ENCODE measurements at places on chromosomes 11 and 22.

DNA sequence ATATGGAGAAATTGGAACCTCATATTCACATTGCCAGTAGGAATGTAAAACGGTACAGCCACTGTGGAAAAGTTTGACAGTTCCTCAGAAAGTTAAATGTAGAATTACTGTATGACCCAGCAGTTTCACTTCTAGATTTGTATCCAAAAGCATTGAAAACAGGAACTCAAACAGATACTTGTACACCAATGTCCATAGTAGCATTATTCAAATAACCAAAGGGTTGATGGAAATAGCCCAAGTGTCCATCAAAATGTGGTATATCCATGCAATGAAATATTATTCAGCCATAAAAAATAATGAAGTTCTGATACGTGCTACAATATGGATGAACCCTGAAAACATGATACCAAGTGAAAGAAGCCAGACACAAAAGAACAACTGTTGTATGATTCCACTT, 17.8 kb downstream of the PRRG4 start:
- DNase-seq, result no peak

DNA sequence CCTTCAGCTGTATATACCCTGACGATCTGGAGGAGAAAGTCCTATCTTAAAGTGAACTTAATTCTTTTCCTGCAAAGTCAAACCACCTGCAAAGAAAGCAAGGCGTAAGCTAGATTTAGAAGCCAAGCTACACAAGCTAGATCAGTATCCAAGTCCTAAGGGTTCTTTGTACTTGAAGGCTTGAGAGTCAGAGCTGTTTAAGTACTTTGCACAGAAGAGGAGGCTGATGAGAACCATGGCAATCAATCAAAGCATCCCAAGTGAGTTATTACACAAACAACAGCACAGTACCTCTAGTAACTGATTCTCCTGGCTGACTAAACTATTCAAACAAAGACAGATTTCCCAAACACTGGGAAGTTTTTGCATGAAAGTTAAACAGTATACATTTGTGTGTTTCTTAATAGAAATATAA, 1.9 kb downstream of the CDON start:
- no peak for DNase-seq

DNA sequence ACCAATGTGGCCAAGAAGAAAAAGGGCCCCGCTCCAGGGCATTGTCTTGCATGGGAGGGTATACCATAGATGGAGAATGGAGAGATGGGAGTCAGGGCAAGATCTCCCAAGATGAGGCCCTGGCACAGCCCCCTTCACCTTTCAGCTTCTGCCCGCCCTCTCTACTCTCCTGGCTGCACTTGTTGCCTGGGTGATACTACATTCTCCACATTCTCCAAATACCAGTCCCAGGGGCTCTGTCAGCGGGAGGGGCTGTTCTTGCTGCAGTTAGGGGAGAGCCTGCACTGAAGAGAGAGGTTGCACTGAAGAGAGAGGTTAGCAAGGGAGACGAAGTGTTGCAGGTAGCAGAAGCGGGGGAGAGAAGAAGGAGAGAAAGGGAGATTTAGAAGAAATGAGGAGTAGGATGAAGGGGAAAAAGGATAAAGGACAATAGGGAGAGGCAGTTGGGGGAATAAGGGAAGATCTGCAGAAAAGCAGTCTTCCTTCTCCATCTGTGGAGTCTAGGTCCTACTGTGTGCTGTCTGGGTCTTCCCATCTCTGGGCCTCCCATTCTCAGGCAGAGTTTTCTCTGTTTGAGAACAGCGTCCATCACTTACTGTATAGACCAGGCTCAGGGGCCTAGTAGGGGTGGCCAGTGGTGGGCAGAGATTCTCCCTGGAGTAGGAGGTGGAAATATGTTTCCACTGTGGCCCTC, 8.0 kb downstream of the PHLDB1 start:
- DNase-seq, result no peak

DNA sequence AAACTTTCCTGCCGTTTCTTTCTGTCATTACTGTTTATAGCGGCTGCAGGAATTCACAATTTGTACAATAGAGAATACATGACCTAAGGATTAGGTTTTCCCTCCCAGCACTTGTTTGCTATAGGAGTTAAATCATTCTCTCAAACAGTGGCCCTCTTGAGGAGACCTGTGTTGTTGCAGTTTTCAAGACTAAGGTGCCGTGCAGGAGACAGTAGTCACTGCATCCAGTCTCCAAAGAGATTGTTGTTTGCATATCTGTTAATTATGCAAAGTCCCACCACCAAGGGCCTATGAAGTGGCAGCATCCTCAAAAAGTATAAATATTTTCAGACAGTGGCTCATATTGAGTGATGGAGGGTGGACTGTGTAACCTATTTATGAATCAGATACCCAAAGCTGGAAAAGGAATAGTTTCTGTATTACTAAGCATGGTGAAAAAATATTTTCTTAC, 2.3 kb downstream of the PRSS23 start:
- DNase-seq, result no peak

DNA sequence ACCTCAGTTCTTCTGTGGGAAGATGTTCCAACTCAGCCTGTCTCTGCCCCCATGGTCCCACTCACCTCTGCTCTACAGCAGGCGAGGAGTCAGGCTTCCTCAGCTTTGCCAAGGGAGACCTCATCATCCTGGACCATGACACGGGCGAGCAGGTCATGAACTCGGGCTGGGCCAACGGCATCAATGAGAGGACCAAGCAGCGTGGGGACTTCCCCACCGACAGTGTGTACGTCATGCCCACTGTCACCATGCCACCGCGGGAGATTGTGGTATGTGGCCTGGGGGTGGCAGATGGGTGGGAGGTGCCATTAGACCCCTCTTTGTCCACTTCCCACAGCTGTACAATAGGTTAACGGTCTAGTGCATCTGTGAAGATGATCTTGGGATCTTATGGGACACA, 73.3 kb downstream of the MYO7A start:
- DNase-seq, result no peak

DNA sequence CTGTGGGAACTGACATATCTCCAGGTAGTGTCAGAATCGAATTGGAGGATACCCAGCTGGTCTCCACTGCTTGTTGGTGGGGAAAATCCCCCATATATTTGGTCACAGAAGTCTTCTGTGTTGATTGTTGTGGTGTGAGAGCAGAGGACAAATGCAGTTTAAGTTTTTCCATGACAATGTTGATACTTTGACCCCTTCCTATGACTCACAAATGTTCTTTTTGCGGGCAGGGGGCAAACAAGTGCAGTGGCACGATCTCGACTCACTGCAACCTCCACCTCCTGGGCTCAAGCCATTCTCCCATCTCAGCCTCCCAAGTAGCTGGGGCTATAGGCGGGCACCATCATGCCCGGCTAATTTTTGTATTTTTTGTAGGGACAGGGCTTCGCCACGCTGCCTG, 7.4 kb upstream of the PATL1 start:
- DNase-seq, result no peak

GRCh38 chr11:72195518-72196270, 3.8 kb downstream of the FOLR1 start:
- DNase-seq, result no peak

GRCh38 chr11:131792243-131792642, 421.8 kb downstream of the NTM start:
- no peak for DNase-seq

DNA sequence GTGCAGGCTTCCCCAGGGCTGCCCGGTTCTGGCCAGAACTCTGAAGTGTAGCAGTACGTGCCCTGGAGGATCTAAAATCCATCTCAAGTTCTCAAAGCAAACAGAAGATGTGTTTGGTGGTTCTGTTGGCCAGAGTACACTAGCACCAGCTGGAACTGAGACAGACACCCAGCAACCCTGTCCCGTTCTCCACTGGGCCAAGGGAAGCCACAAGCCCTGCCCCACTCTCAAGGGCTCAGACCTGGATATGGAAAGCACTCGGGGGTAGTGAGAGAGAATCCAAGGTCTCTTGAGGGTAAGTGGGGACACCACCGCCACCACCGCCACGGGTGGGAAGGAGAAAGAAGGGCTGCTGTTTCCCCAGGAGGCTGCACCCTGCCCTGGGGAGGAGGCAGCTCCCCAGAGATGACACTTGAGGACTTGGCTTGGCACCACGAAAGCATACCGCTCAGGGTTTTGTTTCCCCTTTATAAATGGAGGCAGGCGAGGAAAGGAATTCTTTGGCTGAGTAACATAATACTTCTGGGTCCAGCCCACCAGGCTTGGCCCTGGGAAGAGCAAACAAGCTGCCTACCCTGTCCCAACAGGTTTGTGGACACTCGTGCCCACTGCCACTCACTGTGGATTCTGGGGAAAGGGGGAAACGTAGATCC, 56.1 kb upstream of the POU2AF1 start:
- DNase-seq, result no peak

GRCh38 chr22:40183029-40183581, 5.4 kb downstream of the TNRC6B start:
- DNase-seq, result no peak

GRCh38 chr11:65855927-65856363, 2.0 kb downstream of the CFL1 start:
- no peak for DNase-seq

DNA sequence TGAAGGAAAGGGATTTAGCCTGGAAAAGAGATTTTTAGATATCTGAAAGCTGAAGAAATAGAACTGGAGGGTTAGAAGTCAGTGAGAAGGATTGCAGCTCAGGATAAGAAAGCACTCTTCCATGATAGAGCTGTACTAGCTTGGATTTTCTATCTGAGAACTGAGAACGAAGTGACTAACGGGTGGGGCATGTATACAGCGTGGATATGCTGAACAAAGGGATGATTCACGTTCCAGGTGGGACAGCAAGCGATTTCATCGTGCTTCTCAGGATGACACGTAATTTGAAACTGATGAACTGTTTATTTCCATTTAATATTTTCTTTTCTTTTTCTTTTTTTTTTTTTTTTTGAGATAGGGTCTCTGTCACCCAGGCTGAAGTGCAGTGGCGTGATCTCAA, 53.0 kb downstream of the GRAMD1B start:
- no peak for DNase-seq

- DNase-seq, result no peak
These were observed 3.1 kb downstream of the RAPSN start for GRCh38 chr11:47445840-47446239.

DNA sequence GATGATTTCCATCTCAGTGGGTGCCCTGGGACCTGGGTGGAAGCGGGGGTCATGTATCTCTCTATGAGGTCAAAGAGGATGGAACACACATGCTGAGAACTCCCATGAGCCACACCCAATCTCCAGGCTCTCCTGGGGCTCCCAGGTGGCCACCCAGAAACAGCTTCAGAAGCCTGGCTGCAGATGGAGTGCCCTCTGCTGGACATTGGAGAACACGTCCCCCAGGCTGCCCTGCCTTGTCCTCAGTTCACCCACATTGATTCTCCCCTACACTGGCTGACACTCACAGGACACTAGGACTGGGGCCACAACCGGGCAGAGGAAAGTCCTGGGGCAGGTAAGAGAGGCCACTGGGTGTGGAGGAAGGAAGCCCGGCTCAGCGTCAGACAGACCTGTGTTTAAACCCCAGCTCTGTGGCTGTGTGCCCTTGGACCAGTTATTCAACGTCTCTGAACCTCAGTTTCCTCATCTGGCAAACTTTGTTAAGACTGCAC, 4.5 kb upstream of the NOL12 start:
- DNase-seq, result peak; percentile 42

GRCh38 chr11:31779374-31779791, 31.7 kb downstream of the PAX6 start:
- DNase-seq, result no peak

DNA sequence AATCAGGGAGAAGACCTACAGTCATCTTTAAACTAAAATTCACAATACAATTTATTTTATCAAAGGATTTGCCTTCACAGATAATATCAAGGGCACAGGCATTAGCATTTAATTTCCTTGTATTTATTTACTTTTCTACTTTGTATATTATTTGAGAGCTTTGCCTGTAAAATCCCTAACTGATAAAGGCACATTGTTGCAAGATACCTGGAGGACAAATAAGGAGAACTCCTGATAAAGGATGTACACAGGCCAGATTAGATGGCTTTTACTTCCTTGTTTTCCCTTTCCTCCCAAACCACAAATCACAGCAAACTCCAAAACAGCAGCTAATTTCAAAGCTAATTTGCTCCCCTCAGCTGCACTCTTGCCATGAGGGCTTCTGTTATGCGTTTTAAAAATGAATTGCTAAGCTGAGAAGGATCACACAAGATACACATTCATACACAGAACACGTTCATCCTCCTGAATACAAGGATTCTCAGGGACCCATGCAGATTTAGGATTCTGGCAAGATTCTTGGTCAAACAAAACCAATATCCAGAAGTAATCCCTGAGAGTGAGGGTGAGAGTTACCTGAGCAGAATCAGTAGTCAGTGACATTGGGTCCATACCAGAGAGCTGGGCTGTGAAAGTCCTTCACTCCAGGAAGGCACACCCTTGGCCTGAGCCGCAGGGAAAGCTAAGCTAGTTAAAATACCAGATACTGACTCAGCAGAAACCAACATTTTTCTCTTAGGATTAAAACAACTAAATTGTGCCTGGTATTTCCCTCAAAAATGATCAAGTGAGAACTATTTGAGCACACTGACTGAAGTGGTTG, 100.3 kb upstream of the CLPB start:
- no peak for DNase-seq

- DNase-seq, result no peak
These were observed 61.5 kb downstream of the RPUSD4 start for GRCh38 chr11:126149759-126150625.

GRCh38 chr11:75047191-75047590, 49.5 kb downstream of the OR2AT4 start:
- DNase-seq, result no peak
